ENCODE measurements at places on chromosomes 7 and 10.

GRCh38 chr7:158108646-158109293 is 478.9 kb downstream of the PTPRN2 start:
- DNase-seq = no peak

DNA sequence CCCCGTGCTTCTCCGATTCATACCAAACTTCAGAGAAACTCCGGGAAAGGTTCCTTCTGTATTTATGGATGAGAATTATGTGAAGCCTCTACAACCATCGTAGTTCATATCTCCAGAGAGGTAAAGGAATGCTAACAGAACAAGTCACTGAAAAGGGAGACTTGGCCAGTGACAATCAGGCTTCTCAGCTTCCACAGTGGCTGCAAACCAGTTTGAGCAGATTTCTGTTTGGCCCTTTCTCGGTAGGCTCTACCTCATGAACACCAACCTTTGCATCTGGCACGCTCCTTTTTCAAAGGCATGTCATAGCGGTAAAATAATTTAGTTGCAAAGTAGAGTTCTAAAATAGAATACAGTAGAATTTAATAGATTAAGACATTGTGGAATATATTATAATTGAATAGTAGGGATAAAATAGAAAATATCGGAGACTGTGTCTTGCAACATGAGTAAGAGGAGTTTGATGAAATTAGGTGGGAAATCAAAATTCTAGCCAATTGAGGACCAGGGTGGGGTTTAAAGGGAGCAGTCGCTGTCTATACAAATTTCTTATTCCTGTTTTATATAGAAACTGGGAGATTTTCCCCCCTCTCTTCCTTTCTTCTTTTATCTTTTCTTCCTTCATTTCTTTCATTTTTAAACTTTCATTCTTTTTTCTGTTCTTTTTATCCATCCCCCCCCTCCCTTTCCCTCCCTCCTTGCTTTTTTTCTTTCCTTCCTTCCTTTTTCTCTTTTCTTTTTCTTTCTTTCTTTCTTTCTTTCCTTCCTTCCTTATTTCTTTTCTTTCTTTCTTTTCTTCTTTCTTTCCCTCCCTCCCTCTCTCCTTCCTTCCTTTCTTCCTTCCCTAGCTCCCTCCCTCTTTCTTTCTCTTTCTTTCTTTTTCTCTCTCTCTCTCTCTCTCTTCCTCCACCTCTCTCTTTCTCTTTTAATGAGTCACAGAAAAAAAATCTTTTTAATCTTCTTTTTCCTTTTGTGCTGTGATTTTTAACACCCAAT is 161.5 kb upstream of the KLF6 start:
- DNase-seq = no peak

DNA sequence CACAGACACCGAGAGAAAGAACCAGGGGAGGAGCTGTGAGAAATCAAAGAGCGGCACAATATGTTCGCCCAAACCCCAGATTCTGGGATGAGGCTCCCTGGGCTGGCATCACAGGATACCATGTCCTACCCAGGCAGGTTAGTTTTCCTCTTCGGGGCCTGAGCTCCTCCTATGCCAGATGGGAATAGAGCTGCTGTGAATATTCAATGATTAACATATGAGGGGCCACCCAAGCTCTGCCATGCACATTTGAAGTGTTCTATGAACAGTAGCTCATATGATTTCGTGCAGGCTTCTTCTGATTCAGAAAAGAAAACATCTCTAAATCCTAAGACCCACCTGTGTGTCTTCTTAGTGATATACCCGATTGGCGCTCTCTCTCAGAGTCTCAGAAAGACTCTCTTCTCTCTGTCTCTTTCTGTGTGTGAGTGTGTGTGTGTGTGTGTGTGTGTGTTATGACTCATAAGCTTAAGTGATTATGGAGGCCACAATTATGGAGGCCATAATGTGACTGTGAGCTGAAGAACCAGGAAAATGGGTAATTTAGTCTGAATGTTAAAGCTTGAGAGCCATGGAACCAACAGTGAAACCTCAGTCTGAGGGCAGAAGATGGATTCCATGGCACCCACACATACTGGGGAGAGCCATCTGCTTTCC is 220.5 kb downstream of the KLF6 start:
- no peak for DNase-seq

DNA sequence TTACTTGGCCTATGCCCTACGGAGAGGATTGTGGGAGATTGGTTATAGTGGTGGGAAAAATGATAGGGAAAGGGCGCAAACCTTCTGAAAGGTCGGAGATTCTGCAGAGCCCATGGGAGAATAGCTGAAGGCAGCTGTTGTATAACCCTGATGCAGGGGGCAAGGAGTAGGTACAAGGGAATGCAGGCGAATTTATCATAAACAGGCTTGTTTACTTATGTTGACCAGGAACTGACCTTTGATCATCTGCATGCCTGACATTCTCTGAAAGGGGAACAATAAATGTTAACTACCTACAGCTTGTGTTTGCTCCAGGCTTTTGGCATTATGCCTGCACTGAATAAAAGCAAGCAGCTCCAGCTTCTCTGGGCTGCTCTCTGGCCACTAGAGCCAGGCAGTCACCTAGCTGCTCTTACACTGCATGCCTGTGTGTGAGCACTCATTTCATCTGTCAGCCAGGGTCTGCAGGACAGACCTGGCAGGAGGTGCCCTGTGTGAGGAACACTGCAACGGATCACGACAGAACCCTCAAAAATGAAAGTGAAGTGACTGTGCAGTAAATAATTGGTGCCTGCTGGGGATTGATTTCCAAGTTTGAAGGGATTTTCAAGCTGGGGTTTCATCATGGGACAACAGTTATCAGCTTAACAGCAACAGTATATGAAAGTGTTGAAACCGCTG is 31.1 kb upstream of the ABCA13 start:
- DNase-seq = no peak

GRCh38 chr10:120760253-120760652 is 90.9 kb upstream of the WDR11 start:
- DNase-seq = no peak

DNA sequence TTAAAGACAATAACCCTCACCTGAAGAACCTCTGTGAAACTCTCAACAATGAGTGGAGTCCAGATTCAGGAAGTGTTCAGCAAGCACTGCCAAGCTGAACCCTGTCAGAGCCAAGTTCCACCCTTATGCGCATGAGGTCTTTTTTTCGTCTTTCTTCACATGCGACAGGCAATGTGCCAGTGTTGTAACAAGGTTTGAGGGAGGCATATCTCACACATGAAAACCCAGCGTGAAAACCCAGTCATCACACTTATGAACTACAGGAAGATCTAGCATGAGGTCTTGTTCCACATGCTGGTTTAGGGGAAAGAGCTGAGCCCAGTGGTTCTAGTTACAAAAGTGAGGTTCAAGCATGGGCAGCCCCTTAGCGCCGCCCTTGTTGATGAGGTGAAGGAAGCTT is 49.7 kb downstream of the RABGEF1 start:
- DNase-seq = no peak

DNA sequence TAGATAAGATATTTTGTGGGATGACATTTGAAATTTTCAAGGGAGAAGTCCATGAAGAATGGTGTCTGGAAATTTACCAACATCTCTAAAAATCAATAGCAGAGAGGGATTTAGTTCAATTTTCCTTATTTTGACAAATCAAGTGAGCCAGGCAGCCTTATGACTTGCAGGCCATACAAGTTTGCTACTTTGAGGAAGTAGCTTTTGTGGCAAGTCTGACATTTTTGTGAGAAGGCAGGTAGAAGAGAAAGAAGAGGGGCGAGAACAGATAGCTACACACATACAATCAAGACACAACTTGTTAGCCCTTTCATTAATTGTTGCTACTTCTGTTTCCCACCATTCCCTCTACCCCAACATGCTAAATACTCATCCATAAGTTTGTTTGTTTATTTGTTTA is 74.5 kb upstream of the OIT3 start:
- DNase-seq = no peak

DNA sequence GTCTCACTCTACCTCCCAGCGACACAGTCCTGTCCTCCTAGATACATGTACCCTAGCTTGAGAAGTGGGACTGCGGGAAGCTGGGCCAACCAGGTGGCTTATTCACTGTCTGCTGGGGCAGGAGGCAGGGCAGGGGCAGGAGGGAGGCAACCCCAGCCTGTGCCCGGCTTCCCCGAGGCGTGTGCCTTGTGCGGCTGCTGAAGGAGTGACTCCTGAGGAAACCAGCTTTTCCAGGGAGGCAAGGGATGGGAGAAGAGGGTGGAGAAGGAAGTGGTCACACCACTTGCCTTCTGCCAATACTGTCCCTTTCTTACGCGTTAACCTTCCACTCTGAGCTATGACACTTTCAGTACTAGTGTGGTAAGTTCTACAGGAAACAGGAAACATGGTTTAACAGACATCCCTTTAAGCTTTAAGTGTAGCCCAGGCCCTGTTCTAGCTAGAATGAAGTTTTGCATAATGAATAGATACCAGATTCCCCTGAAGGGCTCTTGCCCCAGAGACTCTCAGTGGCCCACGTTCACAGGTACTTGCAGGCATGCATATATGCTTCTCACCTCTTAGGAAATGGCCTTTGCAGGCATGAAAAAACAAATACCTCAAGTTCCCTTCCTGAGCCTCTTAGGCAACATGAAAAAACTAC is 40.6 kb downstream of the SYPL1 start:
- peak; percentile 50 for DNase-seq

- DNase-seq = no peak
These were observed 126.9 kb downstream of the HIBADH start for GRCh38 chr7:27535795-27536194.

DNA sequence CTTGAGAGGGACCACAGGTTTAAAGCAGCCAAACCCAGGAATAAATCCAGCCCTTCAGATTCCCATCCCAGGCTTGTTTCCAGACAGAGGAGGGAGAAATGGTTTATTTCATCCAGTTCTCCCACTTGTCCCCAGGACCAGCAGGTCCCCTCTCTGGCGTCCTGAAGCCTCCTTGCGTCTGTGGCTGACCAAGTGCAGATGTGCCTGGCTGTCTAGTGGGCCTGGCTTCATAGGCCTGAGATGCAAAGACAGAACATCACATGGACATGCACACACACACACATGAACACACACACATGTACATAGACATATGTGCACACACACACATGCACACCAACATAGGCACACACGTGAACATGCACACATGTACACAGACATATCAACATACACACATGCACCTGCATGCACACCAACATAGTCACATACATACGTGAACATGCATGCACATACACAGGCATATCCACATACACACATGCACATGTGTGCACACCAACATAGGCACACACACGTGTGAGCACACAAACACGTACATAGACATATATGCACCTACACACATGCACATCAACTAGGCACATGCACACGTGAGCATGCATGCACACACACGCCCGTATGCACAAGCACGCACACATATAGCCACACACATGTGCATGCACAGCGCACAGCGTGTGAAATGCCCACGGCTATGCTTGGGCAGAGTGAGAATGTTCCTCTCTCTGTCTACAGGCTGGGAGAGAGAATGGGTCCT is 10.7 kb downstream of the FOXL3 start:
- no peak for DNase-seq

DNA sequence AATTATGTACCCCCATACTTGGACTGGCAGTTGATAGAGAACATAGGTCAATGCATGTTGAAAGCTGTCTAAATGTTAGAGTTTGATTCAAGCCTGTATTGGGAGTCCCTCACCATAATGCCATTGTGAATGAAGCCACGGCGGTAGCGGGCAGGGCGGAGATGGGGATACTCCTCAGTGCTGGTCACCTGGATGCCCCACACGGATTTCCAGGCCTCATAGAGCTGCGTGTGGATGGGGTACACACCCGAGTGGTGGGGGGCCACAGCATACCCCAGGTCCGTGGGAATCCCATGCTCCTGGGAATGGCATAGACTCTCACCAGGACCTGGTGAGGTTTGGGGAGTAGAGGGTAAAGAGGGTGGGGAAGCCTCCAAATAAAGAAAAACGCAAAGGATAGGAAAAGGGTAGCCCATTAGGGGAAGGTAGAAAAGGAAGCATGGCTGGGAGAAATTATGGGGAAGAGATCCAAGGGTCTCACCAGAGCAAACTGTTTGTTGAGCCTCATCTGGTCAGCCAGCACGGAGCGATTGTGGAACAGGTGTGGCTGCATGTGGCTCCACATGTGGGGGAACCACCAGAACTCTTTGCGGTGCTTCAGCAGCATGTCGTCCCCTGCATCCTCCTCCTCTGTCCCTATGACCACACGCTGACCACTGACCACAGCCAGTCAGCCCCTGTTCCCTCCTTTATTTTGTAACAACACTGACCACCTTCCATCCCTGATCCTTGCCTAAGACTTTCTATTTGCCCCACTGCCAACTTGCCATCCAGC is 5.0 kb downstream of the NDST2 start:
- no peak for DNase-seq

DNA sequence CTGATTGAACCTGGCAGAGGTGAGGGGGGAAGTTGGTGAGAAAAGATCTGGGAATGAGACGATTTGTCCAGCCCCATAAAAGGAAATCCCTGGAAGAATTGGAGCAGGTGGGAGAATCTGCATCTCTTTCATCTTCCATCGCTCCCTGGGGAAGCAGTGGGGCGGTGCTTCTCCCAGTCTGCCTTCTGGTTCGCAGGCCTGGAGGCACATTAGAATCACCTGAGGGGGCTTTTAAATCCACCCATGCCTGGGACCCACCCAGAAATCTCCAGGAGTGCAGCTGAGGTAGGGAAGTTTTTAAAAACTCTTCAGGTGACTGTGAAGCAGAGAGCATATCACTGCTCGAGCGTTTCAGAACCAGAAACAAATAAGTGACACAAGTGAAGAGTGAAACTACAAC is 26.7 kb upstream of the SYPL1 start:
- no peak for DNase-seq

DNA sequence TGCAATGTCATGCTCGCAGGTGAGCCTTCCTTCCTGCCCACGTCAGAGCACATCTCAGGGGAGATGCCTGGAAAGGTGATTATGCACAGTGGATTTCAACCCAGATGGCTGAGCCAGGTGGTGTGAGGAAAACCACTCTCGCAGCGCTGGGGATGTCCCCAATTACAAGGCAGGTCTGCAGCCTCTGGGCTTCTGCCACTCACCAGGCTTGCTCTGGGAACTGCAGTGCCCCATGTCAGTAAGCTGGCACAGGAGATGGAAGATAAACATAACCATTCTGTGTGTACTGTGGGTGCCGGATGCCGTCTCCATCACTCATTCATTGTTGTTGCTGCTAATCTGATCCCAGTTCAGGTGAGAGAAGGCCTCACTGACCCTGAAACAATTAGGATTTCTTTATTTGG is 222.9 kb upstream of the PITRM1 start:
- no peak for DNase-seq

DNA sequence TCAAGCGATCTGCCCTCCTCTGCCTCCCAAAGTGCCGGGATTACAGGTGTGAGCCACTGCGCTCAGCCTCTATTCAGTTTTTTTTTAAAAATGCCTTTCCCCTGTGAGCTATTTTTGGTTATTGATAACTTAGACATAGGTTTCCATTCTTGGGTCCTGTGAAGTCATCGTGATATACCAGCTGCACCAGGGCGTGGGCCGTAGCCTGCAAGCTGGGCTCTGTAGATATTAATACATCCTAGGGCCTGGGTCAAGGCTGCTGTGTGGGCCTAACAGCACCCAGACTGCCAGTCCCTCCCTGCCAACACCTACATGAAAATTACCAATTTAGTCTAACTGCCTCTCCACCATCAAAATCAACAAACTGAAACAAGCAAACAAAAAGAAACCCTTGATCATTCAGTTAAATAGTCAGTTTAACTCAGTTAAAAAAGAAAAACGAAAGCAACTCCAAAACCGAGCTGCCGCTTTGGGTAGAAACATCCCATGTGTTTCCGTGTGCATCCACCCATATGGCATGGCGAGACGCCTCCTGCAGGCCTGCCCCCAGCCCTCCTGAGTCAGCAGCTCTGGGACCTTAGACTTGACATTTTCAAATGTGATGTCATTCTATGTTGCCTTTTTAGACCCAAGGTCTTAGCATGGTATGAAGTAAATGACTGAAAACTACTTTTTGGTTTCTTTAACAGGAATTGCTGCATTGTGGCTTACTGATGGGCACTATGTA is 330.2 kb downstream of the GLRX3 start:
- DNase-seq = no peak

GRCh38 chr7:155477476-155477875 is 19.5 kb downstream of the EN2 start:
- no peak for DNase-seq

Measured in NCI-H526 treated with DMSO at 0.1 percent for 48 hours (cell line).